Sigmoid colon (tissue), 7 donors: ENCODE measurements at places on chromosomes 6 and 20.

DNA sequence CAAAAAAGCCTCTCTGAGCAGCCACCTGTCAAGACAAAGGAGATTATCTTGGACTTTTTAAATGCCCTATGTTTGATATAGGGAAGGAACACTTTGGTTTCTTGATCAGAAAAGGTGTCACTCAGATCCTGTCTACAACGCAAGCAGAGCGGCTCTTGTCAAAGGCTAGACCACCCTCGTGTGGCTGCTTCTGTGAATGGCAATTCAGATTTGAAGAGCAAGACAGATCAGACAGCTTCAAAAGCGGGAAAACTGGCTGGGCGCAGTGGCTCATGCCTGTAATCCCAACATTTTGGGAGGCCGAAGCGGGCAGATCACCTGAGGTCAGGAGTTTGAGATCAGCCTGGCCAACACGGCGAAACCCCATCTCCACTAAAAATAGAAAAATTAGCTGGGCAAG, 10.1 kb upstream of the NXT1 start:
- no peaks in the 10 kb centered on the region for H3K27me3 ChIP-seq
- H3K4me1 ChIP-seq, result no peaks in the 10 kb centered on the region
- H3K27ac ChIP-seq, result no peak overlapping the region
- DNase-seq, result peak; percentile 79
- H3K36me3 ChIP-seq, result no peaks in the 10 kb centered on the region
- H3K4me3 ChIP-seq, result no peak overlapping the region

GRCh38 chr6:13400772-13401171, 72.4 kb upstream of the TBC1D7 start:
- H3K27me3 ChIP-seq, result no peaks in the 10 kb centered on the region
- H3K27ac ChIP-seq, result no peak overlapping the region
- DNase-seq, result no peak

- H3K36me3 ChIP-seq, result no peaks in the 10 kb centered on the region
- peak overlapping the region; percentile 0 for H3K27ac ChIP-seq
- peaks cover 32% of the 10 kb centered on the region for H3K4me1 ChIP-seq
These were observed 310.7 kb downstream of the EYA4 start for GRCh38 chr6:133551847-133552341.

- H3K27me3 ChIP-seq, result no peaks in the 10 kb centered on the region
- no peak for DNase-seq
- no peak overlapping the region for H3K4me3 ChIP-seq
- no peak overlapping the region for H3K27ac ChIP-seq
- H3K36me3 ChIP-seq, result no peaks in the 10 kb centered on the region
- peaks cover 9% of the 10 kb centered on the region for H3K4me1 ChIP-seq
These were observed 46.6 kb downstream of the FAM50B start for GRCh38 chr6:3895805-3896204.

- no peaks in the 10 kb centered on the region for H3K36me3 ChIP-seq
- no peak for DNase-seq
- H3K4me1 ChIP-seq, result no peaks in the 10 kb centered on the region
- no peaks in the 10 kb centered on the region for H3K27me3 ChIP-seq
- H3K27ac ChIP-seq, result no peak overlapping the region
- H3K4me3 ChIP-seq, result no peak overlapping the region
These were observed 92.0 kb upstream of the TMEM181 start for GRCh38 chr6:158467923-158468322.

DNA sequence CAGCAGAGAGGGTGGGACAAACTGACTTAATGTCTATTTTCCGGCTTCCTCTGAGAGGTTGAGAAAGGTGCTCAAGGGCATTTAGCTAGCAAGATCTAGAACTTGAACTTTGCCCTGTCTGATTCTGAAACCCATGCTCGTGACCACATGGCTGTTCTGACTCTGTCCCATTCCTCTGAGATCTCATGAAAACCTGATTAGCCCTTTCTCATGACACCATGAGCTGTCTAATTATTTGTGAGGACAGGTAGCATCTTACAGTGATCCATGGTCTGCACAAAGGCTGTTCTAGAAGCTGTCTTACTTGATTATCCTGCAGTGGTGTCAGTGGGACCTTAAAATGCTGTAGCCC, 89.6 kb upstream of the TOX2 start:
- H3K36me3 ChIP-seq, result no peaks in the 10 kb centered on the region
- H3K27ac ChIP-seq, result no peak overlapping the region
- no peak overlapping the region for H3K4me3 ChIP-seq
- no peaks in the 10 kb centered on the region for H3K4me1 ChIP-seq
- DNase-seq, result no peak

DNA sequence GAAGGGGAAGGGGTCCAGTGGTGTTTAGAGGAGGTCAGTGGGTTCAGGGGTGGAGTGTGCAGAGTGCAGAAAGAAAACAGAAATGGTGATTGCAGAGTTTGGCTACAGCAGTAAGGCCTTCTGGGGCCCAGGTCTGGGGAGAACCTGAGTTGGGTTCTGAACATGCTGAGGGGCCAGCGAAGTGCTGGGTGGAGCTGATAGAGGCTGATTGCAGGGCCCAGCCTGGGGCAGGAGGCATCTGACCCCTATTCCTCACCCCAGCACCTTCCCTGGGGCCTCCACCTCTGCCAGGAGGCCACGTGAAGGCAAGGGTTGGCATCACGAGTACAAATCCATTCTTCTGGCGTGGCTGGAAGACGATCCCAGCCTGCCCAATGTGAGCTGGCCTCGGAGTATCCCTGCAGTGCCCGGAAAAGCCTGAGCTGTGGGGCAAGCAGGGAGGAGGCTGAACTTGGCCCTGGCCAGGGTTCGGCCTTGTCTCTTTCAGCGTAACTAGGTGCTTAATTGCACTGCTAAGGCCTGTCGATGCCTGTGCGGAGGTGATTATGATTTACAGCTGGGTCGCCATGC, 35.3 kb downstream of the VSTM2L start:
- no peaks in the 10 kb centered on the region for H3K4me1 ChIP-seq
- no peaks in the 10 kb centered on the region for H3K36me3 ChIP-seq
- no peak for DNase-seq
- no peak overlapping the region for H3K27ac ChIP-seq

DNA sequence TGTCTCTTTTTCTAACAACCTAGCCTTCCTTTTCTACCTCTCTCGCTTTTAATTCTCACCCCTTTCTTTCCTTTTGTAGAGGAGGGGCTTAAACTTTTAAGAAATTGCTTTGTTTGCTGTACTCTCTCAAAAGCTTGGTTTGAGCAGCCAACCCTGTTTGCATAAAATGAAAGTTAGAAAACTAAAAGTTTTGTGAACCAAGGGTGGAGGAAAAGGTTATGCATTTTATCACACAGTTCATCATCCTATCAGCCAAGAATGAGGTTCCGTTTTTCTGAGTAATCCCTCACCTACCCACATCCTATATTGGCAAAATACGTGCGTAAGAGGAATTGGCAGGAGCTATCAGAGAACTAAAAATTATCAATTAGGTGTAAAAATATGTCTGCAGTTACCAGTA, 42.8 kb upstream of the LOC128125822 start:
- DNase-seq, result no peak
- no peak overlapping the region for H3K27ac ChIP-seq
- no peak overlapping the region for H3K4me3 ChIP-seq
- H3K27me3 ChIP-seq, result no peaks in the 10 kb centered on the region
- no peaks in the 10 kb centered on the region for H3K36me3 ChIP-seq

DNA sequence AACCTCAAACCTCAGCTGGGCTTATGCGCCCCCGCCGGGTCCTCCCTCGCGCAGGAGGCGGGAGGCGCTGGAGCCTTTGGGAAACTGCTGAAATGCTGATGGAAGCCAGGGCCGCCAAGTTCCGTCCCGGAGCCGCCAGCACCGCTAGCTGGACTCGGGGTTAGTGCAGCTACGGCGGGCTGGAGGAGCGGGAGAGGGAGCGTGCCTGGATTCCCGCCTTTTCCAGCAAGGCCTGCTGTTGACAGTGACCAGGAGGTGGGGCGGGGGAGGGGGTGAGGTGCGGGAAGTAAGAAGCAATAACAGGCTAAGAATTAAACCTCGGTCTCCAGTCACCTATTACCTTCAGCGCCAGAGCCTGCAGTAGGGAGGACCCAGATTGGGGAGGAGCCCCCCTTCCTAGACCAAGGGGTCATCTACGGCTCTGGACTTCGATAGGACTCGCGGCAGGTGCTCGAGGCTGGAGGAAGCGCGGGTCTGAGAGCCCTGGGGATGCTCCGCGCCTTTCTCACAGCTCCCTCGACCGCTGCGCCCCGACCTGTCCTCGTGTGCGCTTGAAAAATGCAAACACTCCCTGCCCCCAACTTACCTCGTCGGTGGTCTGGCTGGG, 20.5 kb downstream of the COL9A1 start:
- peak overlapping the region; percentile 25 for H3K4me3 ChIP-seq
- no peak for DNase-seq
- peaks cover 12% of the 10 kb centered on the region for H3K4me1 ChIP-seq
- no peaks in the 10 kb centered on the region for H3K27me3 ChIP-seq

GRCh38 chr20:48832405-48832730, 4.6 kb upstream of the PREX1 start:
- H3K36me3 ChIP-seq, result no peaks in the 10 kb centered on the region
- peaks cover 20% of the 10 kb centered on the region for H3K4me1 ChIP-seq
- no peak overlapping the region for H3K4me3 ChIP-seq
- DNase-seq, result no peak
- no peak overlapping the region for H3K27ac ChIP-seq

DNA sequence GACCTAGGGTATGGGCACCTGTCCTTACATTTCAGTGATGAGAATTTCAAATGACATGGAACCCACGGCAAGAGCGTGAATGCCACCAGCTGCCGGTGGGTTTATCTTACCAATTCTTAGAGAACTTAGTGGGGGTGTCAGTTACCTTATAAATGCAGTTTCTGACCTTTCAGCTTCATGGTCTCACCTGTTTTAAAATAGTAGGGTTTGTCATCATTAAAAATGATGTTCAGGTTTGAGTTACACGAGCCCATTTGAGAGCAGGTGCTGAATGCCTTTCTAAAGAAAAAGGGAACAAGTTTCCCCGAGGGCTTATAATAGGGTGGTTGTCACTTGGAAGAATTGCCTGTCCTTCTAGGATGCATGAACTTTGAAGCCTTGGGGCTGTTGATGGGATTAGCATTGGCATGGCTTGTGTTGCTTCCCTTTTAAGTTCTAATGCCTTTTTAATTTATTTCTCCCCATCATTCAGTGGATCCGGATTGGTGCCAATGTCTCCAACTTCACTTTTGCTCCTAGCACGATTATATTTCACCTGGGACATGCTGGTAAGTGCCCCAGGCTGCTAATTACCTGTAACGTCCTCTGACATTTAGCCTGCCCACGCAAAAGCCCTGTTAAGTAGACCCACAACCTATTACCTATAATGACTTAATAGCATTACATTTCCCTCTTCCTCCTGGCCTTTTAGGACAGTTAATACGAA, 27.9 kb downstream of the GHRH start:
- no peaks in the 10 kb centered on the region for H3K4me1 ChIP-seq
- DNase-seq, result no peak
- peaks cover 75% of the 10 kb centered on the region for H3K36me3 ChIP-seq
- no peak overlapping the region for H3K4me3 ChIP-seq
- no peak overlapping the region for H3K27ac ChIP-seq

DNA sequence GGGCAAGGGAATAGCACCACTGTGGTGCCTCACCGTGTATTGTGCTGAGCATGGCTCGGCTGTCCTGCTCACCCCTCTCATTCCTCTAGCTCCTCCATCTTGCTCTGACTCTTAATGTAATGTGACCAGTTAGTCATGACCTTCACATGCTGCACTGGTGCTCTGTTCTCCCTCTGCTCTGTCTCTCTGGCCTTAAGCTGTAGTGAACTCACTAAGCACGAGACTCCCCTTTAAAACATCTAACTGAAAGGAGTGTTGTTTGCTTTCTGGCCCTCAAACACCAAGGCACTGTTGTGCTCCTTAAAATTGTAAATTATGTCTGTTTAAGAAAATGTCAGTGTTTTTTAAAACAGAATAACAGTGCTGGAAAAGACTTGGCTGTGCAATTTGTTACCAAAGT, 140.4 kb downstream of the HDGFL1 start:
- no peak for DNase-seq
- no peaks in the 10 kb centered on the region for H3K27me3 ChIP-seq
- H3K4me1 ChIP-seq, result peaks cover 26% of the 10 kb centered on the region
- H3K36me3 ChIP-seq, result no peaks in the 10 kb centered on the region
- no peak overlapping the region for H3K4me3 ChIP-seq

- H3K27me3 ChIP-seq, result no peaks in the 10 kb centered on the region
- no peak overlapping the region for H3K27ac ChIP-seq
- H3K4me1 ChIP-seq, result no peaks in the 10 kb centered on the region
- H3K36me3 ChIP-seq, result no peaks in the 10 kb centered on the region
- DNase-seq, result no peak
- no peak overlapping the region for H3K4me3 ChIP-seq
These were observed 80.2 kb upstream of the OPRM1 start for GRCh38 chr6:153958860-153959259.

GRCh38 chr6:149895048-149895590, 2.8 kb downstream of the RAET1E start:
- H3K27ac ChIP-seq, result peak overlapping the region; percentile 75
- H3K4me1 ChIP-seq, result peaks cover 32% of the 10 kb centered on the region
- DNase-seq, result peak; percentile 87
- H3K36me3 ChIP-seq, result no peaks in the 10 kb centered on the region
- H3K4me3 ChIP-seq, result no peak overlapping the region

DNA sequence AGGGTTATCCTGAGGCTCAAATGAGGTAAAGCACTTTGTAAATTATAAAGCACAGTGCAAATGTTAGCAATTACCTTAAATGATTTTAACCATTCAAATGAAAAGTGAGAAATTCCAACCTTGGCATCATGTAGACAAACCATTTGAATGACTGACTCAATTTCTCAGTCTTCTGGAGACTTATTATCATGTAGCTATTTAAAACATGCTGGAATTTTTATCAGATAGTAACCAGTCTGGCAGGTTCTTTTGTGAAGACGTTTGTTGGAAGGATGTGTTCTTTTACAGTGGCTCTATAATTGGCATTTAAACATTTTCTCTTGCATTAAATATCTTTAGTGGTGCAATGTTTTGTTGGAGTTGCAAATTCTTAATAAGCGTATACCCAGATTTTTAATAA, 386.6 kb downstream of the NKAIN2 start:
- H3K27me3 ChIP-seq, result no peaks in the 10 kb centered on the region
- no peak overlapping the region for H3K4me3 ChIP-seq
- H3K36me3 ChIP-seq, result no peaks in the 10 kb centered on the region
- no peak for DNase-seq

GRCh38 chr20:24693466-24694156, 224.2 kb downstream of the SYNDIG1 start:
- DNase-seq, result peak; percentile 38
- no peaks in the 10 kb centered on the region for H3K27me3 ChIP-seq
- H3K27ac ChIP-seq, result no peak overlapping the region
- H3K4me1 ChIP-seq, result peaks cover 14% of the 10 kb centered on the region
- H3K4me3 ChIP-seq, result no peak overlapping the region
- H3K36me3 ChIP-seq, result no peaks in the 10 kb centered on the region
